ENCODE measurements at places on chromosomes 6 and 20.

GRCh38 chr20:49394264-49394663 is 88.2 kb downstream of the KCNB1 start:
- no peak for DNase-seq

GRCh38 chr6:42025066-42025844 is 25.1 kb upstream of the TAF8 start:
- no peak for DNase-seq

GRCh38 chr20:50584687-50585086 is 74.5 kb downstream of the PTPN1 start:
- DNase-seq = no peak

DNA sequence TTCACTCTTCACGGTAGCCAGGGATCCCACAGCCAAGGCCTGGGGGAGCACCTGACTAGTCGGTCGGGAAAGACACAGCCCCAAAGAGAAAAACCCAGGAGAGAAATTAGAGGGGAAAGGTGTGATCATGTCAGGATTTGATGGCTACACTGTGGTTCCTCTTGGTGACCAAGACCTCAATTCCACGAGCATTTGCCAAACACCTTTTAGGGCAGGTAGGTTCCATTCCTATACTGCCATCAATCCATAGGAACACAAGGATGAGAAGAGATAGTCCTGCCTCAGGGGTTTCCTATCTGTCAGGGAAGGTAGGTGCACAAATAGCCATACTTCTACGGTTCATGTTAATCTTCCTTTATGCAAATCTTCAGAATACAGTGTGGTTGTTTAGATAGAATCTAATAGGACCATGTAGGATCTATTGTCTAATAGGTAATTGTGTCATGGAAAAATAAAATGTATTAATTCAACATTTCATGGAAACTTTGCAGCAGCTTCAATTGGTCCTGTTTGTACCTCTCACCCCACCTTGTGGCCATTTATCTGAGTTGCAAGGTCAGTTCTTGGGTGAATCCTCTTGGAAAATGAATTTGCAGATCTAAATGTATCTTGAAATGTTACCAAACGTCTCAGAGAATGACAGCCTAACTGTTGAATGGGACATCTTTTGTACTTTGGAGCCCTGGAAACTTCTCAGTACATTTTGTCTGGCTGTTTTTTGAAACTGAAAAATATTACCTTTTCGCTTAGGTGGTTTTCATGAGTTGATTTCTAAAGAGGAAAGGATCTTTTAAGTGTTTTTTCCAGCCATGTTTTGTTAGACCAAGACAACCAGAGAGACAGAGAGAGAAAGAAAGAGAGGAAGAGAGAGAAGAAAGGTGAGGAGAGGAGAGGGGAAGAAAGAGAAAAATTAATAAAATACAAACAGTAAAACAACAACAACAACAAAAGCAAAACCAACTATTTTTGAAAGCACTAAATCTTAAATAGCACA is 33.7 kb upstream of the IYD start:
- peak; percentile 26 for DNase-seq

DNA sequence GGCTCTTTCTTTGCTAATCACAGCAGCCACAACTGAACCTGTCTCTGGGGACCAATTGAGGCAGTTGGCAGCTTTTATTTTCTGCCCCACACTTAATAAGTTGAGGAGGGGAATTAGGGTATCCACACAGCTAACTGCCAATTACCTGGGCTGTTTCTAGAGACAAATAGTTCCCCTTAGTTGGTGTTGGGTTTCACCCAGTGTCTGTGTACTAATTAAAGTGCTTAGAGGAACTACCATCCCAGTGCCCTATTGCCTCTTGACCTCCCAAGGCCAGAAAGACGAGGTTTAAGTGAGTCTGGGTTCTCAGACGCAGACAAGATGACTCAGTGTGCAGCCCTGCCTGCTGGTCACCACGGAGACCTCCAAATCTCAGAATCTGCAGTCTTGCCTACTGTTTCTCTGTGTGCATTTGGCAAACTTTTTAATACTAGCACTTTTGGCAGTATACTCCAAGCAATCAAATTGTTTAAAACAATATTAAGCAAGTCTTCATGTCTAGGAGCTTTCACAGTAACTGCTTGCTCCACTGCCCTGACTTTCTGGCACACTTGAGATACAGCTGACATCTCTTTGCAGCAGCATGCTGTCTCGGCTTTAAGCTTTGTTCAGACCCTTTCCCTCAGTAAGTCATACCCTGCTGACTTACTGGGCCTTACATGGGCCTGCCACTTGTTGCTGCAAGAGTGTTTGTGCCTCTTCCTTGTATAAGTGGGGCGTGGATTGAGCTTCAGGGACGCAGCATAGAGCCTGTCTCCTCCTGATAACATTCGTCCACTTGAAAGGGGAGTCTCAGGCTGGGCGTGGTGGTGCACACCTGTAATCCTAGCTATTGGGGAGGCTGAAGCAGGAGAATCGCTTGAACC is 31.9 kb downstream of the STK35 start:
- no peak for DNase-seq

DNA sequence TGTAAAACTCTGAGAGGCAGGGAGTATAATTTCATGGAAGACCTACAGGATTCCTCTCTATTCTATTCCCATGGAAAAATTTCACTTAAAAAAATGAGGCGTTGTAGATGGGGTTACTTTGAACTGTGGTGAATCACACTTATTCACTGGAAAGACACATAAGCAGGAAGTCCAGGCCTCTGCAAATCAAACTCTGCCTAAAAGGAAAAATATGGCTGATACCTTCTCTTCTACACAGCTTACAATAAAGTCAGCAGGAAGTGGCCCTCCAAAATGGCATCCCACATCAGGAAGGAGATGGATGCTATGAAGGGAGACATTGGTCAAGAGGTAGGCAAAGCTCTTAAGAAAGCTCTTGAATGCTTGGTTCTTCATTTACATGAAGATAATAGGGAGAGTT is 115.9 kb downstream of the FYN start:
- no peak for DNase-seq

DNA sequence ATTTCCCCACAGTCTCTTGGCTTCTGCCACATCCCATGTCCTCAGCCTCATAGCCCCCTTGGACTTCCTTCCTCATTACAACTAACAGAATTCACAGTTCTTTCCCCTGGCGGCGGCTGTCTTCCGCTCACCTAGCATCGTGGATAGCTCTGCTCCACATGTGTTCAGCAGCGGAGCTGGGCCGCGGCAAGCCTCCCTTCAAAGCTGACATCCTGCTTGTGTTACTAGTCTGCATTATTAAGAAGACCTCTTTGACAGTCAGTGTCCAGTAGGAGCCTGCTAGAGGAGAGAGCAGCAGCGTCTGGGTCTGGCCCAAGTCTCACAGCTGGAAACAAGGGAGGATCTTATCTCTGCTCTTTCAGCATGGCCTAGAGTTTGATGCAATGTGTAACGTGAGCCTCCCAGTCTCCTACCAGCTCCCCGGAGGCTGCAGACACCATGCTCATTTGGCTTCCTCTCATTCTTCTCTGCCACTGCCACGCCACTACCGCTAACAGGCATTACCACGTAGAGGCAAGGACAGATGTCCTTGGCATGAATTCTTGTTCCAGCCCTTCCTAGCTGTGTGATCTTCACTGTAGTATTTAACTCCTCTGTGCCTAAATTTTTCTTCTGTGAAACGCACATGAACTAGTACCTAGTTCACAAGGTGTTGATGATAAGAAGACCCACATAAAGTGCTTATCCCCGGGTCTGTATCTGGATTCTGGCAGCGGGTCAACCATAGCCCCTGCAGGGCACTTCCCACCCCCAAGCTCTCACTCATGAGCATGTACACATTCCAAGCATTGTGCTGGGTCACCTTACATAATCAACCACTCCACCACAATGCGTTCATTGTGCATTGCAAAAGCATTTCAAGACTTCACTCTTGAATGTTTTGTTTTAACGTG is 107.1 kb upstream of the BACH2 start:
- DNase-seq = no peak

- DNase-seq = no peak
Measured at GRCh38 chr6:45398075-45398813, 20.5 kb upstream of the SUPT3H start.

DNA sequence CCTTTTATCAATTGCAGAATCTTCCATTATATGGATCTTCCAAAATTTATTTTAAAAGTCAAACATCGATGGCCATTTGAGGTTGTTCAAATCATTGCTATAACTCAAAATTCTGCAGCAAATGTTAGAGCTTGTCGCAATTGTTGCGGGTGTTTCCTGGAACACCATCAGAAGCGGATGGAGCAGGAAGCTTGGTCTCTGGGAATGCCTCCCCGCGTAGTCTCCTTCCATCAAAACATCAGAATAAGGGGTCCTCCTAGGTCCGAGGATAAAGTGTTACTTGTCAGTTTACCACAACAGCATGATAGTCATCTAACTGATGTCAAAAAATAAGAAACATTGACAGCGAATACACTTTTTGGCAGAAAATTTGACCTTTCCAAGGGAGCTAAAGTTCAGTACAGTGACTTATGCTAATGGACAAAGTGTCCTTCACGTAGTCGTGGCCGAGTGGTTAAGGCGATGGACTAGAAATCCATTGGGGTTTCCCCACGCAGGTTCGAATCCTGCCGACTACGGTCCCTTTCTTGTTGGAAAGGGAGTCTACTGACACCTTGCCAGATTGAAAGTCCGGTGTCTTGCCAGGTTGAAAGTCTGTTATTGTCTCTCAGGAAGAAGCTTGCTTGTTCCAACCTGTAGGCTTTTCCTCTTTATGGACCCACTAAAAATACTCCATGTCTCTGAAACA is 59.0 kb upstream of the ZNF184 start:
- no peak for DNase-seq

- no peak for DNase-seq
Measured at GRCh38 chr6:111982681-111983080, 71.2 kb upstream of the CCN6 start.

- DNase-seq = no peak
Measured at GRCh38 chr20:43723735-43724134, 3.1 kb downstream of the GTSF1L start.

GRCh38 chr6:18177286-18177965 is 22.2 kb downstream of the KDM1B start:
- no peak for DNase-seq

DNA sequence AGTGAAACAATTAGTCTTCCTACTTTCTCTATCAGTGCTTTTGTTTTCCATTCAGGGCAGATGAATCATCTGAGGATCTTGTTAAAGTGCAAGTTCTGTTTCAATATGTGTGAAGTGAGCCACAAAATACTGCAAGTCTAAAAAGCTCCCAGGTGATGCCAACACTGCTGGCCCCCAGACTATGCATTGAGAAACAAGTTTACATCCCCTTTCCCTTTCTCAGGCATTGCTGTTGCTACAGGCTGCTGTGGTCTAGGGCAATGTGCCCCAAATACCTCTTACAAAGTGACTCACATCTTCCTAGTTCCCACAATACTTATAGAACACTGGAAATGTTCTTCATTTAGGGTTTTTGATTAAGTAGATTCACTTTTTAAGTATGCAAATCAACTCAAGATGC is 31.8 kb downstream of the ABRACL start:
- DNase-seq = no peak

DNA sequence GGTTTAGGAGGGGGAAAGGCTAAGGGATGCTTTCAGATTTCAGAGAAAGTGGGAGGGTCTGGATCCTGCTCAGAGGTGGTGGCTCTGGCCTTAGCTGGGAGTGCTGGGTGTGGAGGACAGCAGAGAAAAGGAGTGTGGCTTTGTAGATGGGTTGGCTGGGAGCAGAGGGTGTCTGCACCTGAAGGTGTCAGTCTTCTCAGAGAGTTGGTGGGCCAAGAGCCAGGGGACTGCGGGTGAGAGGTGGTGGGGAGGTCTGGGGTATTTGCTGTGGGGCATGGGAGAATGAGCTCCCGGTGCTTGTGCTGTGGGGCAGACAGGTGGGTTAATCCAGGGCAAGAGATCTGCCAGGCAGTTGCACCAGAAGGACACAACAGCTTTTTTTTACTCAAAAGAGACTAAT is 67.4 kb downstream of the TOX2 start:
- DNase-seq = no peak

DNA sequence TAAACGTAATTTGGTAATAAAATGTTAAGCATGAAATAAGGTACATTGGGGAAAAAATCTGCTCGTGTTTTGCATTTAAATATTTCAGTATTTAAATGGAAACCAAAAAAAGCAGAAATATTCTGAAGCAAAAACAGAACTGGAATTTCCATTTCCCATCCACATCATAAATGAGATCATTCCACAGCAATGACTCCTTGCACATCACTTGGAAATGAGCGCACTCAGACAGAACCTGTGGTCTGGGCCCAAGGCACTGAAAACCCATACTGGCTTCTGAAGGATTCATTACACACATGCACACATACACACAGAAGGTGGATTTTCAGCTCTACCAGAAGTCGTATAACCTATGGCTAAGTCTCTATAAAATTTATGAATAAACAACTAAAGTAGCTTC is 174.8 kb downstream of the IBTK start:
- no peak for DNase-seq

DNA sequence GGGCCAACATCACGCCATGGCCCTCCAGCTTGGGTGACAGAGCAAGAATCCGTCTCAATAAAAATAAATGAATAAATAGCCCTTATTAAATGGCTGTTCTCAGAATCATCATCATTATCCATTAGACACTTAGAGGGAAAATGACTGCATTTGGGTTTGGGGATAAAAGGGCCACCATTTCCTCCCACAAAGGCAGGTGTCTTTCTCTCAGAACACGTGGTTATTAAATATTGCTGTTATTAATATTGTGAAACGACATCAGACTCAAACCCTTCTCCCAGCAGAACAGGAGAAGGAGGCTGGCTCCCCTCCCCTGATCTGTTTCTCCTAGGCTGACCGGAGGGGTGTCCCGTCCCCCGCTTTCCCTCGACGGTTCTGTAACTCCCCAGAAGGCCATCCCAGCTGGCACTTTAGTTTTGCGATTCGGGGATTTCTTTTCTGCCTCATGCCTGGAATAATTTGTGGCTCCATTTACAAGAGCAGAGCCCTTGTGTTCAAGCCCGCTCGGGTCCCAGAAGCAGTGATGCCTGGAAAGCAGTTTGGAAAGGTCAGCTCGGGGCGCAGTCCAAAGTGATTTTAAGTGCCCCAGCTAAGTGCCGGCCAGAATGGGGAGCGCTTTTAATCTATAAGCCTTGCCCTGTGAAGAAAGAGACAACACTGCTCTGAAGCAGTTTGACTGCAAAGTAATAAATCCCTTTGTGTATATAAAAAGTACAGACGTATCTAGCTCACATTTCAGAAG is 41.9 kb downstream of the EYA2 start:
- no peak for DNase-seq

DNA sequence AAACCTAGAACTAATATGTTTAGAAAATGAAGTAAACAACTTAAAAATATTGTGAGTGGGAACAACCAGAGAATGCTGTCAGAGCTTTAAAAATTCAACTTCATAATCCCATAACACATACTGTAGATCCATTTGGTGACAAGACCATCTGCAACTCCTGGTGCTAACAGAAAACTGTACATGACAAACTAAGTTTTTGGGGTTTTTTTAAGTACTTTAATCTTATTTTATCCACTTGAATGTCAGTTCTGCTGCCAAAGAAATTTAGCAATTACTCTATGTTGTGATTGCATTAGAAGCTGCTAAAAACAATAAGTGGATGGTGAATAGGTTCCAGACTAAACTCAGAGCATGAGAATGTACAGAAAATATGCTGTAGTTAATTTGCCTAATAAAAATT is 345.4 kb downstream of the COL12A1 start:
- DNase-seq = no peak

- DNase-seq = no peak
Measured at GRCh38 chr20:46895906-46896242, 1.2 kb downstream of the EYA2 start.

- DNase-seq = no peak
Measured at GRCh38 chr20:1467082-1467354, 369 bp upstream of the NSFL1C start.

Measured in T47D (cell line).